Large intestine (tissue), 12 donors: ENCODE measurements at places on chromosomes 3 and 15. TPM values are rescaled to one million over a fixed set of nuclear protein-coding genes. Genes with fewer than 3 reads are reported as not detected.

DNA sequence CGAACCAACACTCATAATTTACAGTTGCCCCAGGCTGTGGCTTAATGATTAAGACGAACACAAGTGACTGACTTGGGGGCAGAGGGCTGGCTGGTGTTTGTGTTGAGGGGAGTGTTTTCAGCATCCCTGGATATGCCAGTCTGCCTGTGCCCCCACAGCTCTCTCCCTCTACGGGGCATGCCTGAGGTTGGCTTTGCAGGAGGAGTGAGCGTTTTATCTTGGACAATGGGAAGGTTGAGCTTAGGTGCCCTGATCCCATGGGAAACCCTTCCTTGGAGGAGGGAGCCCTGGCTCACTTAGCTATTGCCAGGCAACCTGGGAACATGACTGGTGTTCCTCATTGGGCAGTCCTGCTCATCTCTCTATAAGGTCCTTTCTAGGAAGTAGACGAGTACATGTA is 17.6 kb downstream of the FAM107A start:
- no peak for DNase-seq
- no peak overlapping the region for H3K27ac ChIP-seq
- H3K27me3 ChIP-seq = no peaks in the 10 kb centered on the region
- H3K36me3 ChIP-seq = no peaks in the 10 kb centered on the region
- no peak overlapping the region for H3K4me3 ChIP-seq

ARGFX gene
- polyA plus RNA-seq = not detected

DNA sequence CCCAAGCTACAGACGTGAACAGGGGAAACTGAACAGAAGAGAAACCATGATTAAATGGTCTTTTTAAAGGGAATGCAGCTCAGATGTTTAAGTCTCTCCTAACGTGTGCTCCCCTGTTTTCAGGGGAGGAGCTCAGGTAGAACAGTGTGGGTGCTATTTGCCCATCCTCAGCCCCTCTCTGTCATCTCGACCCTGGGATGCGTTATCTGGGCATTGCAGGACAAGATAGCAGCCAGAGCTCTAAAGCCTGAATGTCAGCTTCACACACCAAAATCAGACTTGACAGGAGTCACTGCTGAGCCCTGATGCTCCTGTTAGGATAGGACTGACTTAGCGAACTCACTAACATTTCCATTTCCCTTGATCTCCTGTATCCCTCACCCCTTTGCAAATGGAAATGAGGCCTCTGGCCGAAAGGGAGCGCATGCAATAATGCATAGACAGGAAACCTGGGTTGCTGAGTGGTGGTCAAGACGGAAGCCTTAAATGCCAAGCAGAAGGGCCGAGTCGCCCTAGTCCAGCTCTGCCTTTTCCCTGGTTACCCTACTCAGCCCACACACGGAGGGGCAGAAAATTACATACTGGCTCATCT is 234.9 kb upstream of the TPM1 start:
- H3K4me3 ChIP-seq = no peak overlapping the region
- no peak overlapping the region for H3K27ac ChIP-seq
- H3K27me3 ChIP-seq = no peaks in the 10 kb centered on the region
- peaks cover 13% of the 10 kb centered on the region for H3K4me1 ChIP-seq
- peaks cover 48% of the 10 kb centered on the region for H3K36me3 ChIP-seq

GRCh38 chr15:82108489-82109078 is 62.8 kb upstream of the MEX3B start:
- peak; percentile 40 for DNase-seq
- no peaks in the 10 kb centered on the region for H3K4me1 ChIP-seq
- no peak overlapping the region for H3K27ac ChIP-seq
- H3K4me3 ChIP-seq = no peak overlapping the region
- H3K36me3 ChIP-seq = no peaks in the 10 kb centered on the region

- DNase-seq = no peak
- H3K4me1 ChIP-seq = no peaks in the 10 kb centered on the region
- H3K36me3 ChIP-seq = no peaks in the 10 kb centered on the region
These were observed 26.0 kb upstream of the MCTP2 start for GRCh38 chr15:94205366-94205765.

TRIM42 gene
- not detected for polyA plus RNA-seq

PATL2 gene
- polyA plus RNA-seq = 2.3 TPM

DNA sequence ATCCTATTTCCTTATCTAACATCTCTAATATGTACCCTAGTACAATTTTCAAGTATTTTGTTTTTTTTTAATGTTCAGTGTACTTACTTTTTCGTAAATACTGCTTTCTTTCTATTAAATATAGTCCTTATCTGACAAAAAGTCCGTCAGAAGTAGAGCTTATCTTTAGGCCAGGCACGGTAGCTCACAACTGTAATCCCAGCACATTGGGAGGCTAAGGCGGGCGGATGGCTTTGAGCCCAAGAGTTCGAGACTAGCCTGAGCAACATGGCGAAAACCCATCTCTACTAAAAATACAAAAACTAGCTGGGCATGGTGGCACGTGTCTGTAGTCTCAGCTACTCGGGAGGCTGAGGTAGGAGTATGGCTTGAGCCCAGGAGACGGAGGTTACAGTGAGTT is 41.1 kb downstream of the USP3 start:
- H3K27me3 ChIP-seq = no peaks in the 10 kb centered on the region
- H3K36me3 ChIP-seq = no peaks in the 10 kb centered on the region
- H3K4me3 ChIP-seq = no peak overlapping the region
- H3K27ac ChIP-seq = no peak overlapping the region
- no peak for DNase-seq
- no peaks in the 10 kb centered on the region for H3K4me1 ChIP-seq

- no peak overlapping the region for H3K27ac ChIP-seq
- H3K4me1 ChIP-seq = no peaks in the 10 kb centered on the region
- DNase-seq = no peak
- H3K36me3 ChIP-seq = no peaks in the 10 kb centered on the region
- H3K27me3 ChIP-seq = peaks cover 23% of the 10 kb centered on the region
These were observed 52.7 kb downstream of the RASGRF1 start for GRCh38 chr15:79037848-79038247.

DNA sequence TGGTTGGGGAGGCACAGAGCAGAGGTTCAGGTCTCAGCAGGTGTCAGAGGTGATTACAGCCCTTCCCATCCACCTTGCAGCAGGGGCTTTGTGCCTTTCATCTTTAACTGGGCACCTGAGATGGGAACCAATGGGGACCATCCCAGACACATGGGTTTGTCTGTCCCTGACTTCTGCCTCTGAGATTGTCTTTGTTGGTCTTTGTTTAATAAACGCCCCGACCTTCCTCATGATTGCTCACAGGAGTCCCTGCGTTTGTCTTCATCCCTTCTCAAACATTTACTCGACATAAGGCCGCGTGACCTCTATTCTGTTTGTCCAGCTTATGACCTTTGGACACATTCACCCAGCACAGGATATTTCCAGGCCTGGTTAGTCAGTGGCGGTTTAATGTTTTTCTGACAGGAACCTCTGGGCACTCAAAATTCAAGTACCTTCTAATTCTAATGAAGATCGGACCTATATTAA is 5.9 kb downstream of the ZSCAN2 start:
- H3K4me3 ChIP-seq = no peak overlapping the region
- H3K27me3 ChIP-seq = no peaks in the 10 kb centered on the region
- peak; percentile 80 for DNase-seq
- peak overlapping the region; percentile 84 for H3K27ac ChIP-seq

XYLB gene
- 30.1 TPM for polyA plus RNA-seq

GRCh38 chr3:136343446-136343845 is 93.3 kb downstream of the PCCB start:
- H3K4me3 ChIP-seq = no peak overlapping the region
- H3K27ac ChIP-seq = peak overlapping the region; percentile 1
- peaks cover 29% of the 10 kb centered on the region for H3K36me3 ChIP-seq
- peaks cover 7% of the 10 kb centered on the region for H3K4me1 ChIP-seq

DNA sequence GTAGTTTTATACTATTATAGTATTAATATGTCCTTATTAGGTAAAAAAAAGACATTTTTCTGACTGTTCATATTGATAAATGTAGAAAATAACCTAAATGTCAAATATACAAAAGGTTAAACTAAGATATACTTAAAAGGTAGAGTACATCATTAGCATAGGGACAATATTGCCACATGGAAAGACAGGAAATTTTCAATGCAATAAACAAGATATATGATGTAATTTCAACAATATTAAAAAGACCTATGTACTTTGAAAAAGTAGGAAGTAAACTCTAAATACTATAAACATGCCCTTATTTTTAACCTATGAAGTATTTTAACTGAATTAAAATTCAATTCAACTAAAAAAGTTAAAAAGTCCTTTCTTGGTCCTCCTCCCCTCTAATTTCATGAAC is 1.9 kb downstream of the SPG11 start:
- no peak for DNase-seq
- no peaks in the 10 kb centered on the region for H3K27me3 ChIP-seq
- no peak overlapping the region for H3K4me3 ChIP-seq

CDHR4 gene
- 0.10 TPM for polyA plus RNA-seq

FES gene
- 17.9 TPM for polyA plus RNA-seq

CHRFAM7A gene
- polyA plus RNA-seq = 3.2 TPM

HMG20A gene
- polyA plus RNA-seq = 38.8 TPM
